Ovary (tissue), 10 donors: ENCODE measurements at places on chromosomes 7 and 10. TPM values are rescaled to one million over a fixed set of nuclear protein-coding genes. Genes with fewer than 3 reads are reported as not detected.

Gene ABCB4
- 0.17 TPM for total RNA-seq

Gene RPEL1
- total RNA-seq, result not detected

Gene ATG9B
- total RNA-seq, result 0.18 TPM

GRCh38 chr7:5690931-5691473 lies 90.5 kb downstream of the RNF216 start:
- H3K36me3 ChIP-seq, result no peaks in the 10 kb centered on the region
- peak overlapping the region; percentile 71 for H3K27ac ChIP-seq
- DNase-seq, result no peak
- peaks cover 45% of the 10 kb centered on the region for H3K4me1 ChIP-seq

DNA sequence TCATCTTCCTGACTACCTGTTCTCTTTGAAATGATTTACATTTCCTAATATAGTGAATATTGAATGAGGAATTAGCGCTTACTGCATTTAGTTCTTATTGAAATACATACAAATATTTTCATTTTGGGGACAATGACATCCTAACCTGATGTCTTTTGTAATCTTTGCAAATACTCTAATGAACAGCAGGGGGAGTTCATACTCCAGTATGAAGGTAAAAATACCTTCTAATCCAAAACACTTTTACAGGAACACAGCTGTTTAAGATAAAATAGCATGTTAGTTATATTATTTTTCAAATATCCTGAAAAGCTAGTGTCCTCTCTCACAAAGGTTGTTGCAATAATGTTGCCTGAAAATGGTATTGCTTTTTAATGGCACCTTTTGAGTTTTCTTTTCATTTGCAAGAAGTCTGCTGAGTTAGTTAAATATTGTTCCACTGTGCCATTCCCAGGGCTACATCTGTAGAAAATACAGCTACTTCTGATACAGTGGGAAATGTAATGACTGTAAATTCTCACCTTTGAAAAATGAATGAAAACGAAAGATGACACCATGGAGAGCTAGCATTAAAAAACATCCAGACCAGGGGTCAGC lies 400.0 kb downstream of the PHF14 start:
- H3K4me1 ChIP-seq, result no peaks in the 10 kb centered on the region
- H3K27ac ChIP-seq, result no peak overlapping the region
- no peak overlapping the region for H3K4me3 ChIP-seq

- no peak overlapping the region for H3K27ac ChIP-seq
- H3K27me3 ChIP-seq, result no peaks in the 10 kb centered on the region
- DNase-seq, result no peak
- H3K4me3 ChIP-seq, result no peak overlapping the region
Observed at GRCh38 chr7:12303495-12303894, 92.4 kb downstream of the TMEM106B start.

DNA sequence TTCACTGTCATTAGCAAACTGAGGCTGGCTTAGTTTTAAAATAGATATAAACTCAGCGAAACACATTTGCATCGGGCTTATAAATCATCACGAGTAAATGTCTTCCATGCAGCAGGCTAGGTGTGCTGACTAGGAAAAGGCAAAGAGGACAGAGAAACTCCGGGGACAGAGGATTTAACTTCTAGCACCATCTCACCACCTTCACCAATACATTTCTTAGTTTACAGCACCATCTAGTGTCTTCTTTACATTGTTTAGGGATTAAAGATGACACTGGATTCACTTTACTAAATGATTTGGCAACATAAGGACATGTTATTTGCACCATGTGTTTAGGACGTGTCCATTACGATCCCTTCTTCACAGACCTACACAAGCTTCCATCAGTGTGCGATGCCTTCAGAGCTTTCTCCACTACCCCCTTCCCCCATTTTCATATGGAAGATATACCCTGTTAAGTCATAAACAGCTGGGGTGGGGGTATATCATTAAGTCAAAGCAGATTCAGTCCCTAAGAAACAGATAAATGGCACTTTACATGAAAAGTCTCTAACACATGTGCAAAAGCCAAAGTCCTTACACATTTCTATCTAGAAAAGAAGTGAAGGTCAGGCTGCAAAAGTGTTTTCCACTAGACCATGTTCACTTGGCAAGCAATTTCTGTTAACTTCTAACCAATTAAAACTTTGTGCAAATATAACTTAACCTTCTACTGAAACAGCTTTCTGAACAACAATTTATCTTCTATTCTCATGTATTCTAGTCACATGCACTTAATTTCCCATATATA lies 103.3 kb downstream of the GRB10 start:
- H3K27me3 ChIP-seq, result no peaks in the 10 kb centered on the region
- peaks cover 5% of the 10 kb centered on the region for H3K4me1 ChIP-seq
- H3K36me3 ChIP-seq, result no peaks in the 10 kb centered on the region
- no peak overlapping the region for H3K27ac ChIP-seq

DNA sequence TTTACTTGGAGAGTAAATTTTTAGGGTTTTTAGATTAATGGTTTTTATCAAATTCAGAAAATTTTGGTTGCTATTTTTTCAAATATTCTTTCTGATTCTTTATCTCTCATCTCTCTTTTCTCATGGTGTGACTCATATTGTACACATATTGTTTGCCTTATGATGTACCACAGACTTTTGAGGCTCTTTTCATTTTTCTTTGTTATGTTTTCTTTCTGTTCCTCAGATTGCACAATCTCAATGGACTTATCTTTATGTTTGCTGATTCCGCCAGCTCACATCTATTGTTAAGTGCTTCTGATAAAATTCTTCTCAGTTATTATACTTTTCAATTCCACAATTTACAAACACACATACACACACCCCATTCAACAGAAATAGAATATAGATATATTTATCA lies 168.2 kb upstream of the IGFBP3 start:
- H3K4me1 ChIP-seq, result no peaks in the 10 kb centered on the region
- H3K27ac ChIP-seq, result no peak overlapping the region
- H3K36me3 ChIP-seq, result no peaks in the 10 kb centered on the region
- no peak overlapping the region for H3K4me3 ChIP-seq
- DNase-seq, result no peak

GRCh38 chr10:110708776-110709443 lies 64.8 kb downstream of the RBM20 start:
- H3K4me1 ChIP-seq, result no peaks in the 10 kb centered on the region
- no peak overlapping the region for H3K4me3 ChIP-seq
- H3K27me3 ChIP-seq, result no peaks in the 10 kb centered on the region
- no peaks in the 10 kb centered on the region for H3K36me3 ChIP-seq

GRCh38 chr7:149874644-149875028 lies 867 bp downstream of the ATP6V0E2 start:
- no peaks in the 10 kb centered on the region for H3K27me3 ChIP-seq
- H3K4me3 ChIP-seq, result no peak overlapping the region
- no peaks in the 10 kb centered on the region for H3K36me3 ChIP-seq
- no peak overlapping the region for H3K27ac ChIP-seq

GRCh38 chr7:115013886-115014285 lies 92.0 kb downstream of the MDFIC start:
- H3K4me3 ChIP-seq, result no peak overlapping the region
- H3K27ac ChIP-seq, result no peak overlapping the region
- H3K36me3 ChIP-seq, result no peaks in the 10 kb centered on the region
- H3K27me3 ChIP-seq, result no peaks in the 10 kb centered on the region
